ENCODE measurements at places on chromosomes 5 and 9.

- no peak for DNase-seq
Measured at GRCh38 chr9:114696814-114697544, 15.0 kb upstream of the TEX48 start.

DNA sequence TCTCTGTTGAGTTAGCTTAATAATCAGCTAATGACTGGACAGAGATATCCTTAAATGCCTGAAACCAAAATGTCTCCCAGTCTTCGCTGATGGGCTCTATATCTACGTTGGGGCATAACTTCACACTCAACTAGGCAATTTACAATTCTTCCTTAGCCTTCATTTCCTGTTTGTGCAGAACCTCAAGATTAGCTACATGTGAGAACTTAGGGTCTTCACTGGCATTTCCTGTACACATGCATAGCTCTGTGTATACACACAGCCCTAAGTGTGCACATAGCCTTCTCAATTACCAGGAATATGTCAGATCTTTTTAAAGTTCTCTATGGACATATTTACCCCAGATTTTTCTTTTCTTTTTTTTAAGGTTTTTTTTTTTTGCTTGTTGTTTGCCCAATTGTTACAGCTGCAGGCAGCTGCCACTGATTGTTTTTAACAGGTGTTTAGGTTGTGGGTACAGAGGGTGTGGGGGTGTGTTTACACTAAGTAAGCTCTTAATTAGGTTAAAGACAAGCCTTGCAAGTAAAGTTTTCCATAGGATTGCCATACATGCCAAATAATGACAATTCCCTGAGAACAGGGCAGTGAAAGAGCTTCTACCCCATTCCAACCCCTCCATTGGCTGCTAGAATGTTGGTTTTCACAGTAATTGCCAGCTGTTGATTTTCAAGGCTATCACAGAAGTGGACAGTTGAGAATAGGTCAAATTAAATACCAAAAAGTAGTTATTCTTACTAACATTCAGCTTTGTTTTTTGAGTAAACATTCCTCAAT is 441.0 kb downstream of the TLE4 start:
- DNase-seq: no peak

DNA sequence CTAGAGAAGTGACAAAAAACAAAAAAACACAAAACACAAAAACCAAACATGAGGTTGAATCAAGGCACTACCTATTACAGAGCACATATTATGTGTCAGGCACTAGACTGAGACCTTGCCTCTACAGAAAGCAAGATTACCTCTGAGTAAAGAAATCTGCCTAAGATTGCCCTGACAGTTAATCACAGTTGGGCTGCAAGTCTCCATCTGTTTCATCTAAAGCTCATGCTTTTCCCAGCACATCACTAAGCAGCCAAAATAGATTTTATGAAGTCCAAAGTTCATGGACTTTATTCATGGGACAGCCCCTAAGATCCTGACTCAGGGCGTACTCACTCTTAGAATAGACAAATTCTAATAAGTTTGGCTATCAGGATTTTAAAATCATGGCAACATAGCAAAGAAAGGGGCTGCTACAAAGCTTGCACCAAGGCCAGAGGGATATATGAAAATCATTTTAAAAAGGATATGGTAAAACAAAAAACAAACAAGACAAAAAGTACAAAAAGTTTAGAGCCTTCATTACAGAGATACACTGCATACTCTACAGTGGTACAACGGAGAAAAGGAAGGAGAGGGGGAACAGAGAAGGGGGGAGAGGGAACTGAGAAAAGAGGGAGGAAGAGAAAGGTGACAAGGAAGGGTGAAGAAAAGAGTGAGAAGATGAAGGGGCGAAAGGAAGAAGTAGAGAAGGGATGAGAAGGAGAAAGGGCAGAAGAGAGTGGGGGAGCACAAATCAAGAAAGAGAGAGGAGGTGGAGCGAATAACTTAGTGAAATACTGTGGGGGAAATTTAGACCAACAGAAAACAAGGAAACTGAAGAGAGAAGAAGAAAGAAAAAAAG is 58.2 kb downstream of the RICTOR start:
- DNase-seq: no peak

DNA sequence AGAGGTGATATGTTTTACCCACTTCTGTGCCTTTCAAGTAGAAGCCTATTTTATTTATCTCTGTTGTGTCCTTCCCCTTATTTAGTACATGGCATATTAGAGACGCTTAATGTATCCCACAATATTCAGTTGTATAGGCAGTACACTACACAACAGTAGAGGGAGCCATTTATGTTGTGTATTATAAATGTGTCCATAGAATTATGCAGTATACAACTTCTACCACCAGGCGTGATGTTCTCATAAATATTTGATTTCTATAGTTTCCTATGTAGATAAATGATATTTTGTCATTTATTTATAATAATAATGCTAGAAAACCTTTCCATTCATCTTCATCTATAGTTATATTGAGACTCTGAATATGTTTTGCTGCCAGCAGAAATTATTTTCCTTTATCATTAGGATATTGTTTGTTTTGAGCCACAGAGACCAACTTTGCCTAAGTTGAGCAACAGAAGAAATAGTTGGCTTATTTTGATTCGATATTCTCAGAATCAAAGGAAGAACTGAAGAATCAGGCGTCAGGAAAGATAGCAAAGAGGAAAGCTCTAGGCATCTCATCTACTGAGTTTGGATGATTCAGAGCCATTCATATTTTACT is 81.7 kb downstream of the ADAMTS19 start:
- DNase-seq: no peak

All from Ammon's horn (tissue), 1 donor.